Omental fat pad (tissue), 4 donors: ENCODE measurements at places on chromosomes 6 and 20. TPM values are rescaled to one million over a fixed set of nuclear protein-coding genes. Genes with fewer than 3 reads are reported as not detected.

The POPDC3 gene
- total RNA-seq = 0.46 TPM

The CDS2 gene
- 41.6 TPM for total RNA-seq

The CST2 gene
- total RNA-seq = 0.93 TPM

The SNX21 gene
- 64.3 TPM for total RNA-seq

The DDX43 gene
- 1.8 TPM for total RNA-seq

The KDM1B gene
- total RNA-seq = 12.6 TPM

The LPIN3 gene
- total RNA-seq = 25.5 TPM

The SPATA25 gene
- 1.8 TPM for total RNA-seq

The MYLK4 gene
- total RNA-seq = 0.44 TPM
